ENCODE measurements at places on chromosomes 2 and 18.

DNA sequence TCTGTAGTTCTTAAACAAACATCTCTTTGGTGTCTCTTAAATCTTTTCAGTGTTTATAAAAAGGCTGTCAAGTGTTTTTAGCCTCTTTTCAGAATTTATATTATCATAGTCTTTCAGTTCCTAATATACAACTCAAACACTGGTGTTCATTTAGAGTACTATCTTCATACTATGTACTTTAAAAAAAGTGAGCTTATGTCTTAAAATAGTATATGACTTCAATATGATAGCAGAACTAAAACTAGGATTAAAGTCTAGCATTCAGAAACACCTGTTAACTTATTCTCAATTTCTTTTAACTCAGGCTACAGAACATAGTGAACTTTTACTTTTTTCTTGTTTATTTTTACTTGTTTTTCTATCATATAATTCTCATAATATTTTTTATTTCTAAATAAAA, 14.7 kb upstream of the IKZF2 start:
- DNase-seq, result no peak

GRCh38 chr2:166628478-166629136, 134.6 kb upstream of the SCN7A start:
- DNase-seq, result no peak

DNA sequence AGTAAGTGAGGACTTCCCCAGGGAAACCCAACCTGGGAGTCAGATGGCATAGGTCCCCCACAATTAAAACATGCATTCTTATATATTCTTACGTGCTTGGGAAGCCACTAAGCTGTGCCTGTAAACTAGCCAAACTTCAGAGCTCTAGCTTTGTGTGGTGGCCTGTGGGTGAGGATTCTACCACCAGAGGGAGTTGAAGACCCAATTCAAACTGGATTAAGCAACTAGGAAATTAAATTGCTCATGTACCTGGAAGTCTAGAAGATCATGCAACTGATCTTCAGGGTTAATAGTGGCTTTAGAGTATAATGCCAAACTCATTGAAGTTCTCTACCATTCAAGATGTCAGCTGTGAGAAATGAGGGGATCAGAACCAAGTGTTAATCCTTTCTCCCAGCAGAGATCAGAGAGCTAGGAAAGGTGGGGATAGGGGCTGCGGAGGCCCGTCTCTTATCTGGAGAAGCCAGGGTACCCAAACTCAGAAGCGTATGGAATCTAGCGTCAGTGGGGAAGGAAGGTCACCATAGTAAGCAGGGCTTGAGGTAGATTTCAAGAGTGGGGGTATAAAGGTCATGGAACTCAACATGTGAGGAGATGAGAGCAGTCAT, 53.2 kb upstream of the CCDC85A start:
- peak; percentile 38 for DNase-seq

DNA sequence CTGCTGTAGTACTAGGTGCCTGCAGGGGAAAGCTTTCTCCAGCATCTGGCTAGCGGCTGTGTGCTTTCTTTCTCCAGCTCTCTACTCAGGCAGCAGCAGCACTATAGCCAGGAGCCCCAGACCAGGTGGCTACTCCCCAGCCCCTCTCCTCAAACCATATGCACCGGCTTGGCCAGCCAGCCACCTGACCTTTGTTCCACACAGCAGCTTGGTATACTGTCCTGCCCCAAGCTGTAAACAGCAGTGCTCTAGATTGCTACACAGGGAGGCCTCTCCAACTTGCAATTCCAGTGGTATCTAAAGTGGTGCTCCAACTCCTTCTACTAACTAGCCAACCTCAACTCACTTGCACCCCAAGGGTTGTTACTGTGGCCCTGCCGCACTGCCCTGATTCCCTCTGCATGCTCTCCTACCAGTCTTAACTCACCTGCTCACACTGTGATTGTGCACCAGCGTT, 19.6 kb downstream of the LDAH start:
- DNase-seq, result no peak

DNA sequence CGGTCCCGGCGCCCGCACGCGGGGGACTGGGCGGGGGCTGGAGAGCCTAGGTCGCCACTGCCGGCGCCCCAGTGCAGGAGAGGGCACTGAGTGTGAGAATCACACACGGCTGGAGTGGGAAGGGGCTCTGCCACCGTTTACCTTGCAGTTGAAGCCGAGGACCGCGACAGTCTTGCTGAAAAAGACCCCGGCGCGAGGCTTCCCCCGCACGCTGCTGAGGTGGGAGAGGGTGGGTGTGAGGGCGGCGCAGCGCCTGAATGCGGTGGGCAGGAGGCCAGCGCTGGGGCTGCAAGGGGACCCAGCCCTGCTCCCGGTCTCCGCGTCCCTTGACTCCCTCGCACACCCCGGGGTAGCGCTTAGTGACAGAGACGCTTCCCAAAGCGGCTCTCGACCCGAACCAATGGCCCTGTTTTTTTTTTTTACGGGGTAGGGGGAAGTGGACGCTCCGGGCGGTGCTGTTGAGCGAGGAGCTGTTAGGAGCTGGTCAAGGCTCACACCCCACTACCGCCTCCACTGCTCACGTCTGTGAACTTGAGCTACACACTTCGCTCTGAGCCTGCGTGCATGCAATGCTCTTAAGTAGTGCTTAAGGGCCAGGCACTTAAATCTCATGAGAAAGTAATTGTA, 794 bp downstream of the NOTO start:
- no peak for DNase-seq

- no peak for DNase-seq
These were observed 79.6 kb downstream of the KLF7 start for GRCh38 chr2:207086136-207086535.

DNA sequence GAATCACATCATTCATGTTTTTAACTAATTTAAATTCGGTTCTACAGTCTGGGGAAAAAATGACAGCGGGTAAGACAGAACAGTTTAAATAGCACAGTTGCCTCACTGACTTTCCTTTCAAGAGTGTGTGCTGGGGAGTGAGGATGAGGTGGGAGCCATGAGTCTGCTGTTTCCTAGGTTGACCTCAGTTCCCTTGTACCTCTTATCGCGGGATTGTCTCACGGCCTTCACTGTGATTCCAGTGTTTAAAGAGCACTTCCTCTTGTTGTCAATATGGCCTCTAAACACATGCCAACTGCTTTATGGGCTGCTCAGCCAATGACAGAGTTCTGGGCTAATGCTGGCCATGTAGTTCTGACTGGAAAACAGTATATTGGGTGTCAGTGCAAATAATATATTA, 41.6 kb upstream of the ALMS1 start:
- DNase-seq, result no peak

DNA sequence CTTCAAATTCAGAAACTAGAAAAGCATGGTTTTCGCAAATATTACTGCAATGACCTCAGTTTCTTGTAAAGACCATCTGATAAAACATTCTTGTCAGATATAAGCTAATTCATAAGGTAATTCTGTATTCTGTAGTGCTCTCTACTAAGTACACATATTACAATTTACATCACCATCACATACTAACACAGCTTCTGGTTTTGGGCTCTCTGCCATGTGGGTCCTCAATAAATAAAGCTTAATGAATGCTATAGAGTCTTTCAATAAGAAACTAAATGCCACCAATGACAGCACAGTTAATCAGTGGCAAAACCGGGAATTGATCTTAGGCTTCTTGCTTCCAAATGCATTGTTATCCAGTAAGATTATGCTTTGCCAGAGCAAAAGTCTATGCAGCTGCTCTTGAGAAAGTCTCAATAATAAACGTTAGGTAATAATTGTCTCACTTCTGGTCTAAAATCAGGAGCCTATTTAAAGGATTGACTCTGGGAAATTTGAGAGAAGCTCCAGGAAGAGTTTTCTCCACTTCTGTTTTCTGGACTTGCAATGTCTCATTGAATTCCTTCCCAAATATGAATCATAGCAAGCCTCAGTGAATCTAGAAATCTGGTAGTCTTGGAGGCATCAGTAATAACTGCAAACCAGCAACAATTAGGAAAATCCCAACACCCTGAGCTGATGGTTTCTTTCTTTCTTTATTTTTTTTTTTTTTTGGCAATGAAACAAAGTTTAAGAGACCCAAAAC, 67.9 kb upstream of the RAPGEF4 start:
- no peak for DNase-seq

DNA sequence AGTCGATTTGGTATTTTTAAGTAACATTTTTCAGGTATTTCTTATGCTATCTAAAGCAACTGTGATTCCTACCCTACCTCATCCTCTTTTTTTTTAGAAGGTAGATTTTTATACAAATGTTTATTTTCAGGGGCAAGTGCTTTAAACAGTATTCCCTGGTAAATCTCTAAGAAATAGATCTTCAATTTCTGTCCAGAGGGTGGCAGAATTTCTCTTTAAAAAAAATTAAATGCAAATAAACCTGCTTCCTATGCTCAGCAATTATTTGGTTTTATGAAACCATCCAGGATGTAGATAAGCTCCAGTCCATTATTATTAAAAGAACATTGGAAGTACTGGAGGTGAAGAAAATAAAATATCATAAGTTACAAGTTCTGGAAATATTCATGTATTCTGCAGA, 191.9 kb downstream of the MYO3B start:
- DNase-seq, result peak; percentile 16
